ENCODE measurements at places on chromosomes 2 and 18.
A peak's percentile ranks its signal among the peaks of the same experiment; 100 is the strongest.

DNA sequence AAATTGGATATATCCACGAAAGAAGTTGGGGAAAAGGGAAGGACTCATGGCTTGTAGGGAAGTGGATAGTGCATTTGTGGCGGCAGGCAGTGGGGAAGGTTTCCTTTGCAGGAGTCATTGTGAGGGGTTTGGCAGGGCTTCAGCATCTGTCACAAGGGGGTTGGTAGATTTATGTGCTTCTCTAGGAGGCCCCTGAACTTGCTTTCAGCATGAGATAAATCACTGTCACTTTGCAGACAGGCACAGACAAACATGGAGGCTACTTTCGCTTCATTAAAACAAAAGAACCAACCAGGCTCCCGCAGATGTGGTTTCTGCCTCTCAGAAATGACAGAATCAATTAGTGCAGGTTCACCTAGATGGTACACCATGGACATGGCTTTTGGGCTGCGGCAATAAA, 340.7 kb downstream of the TGIF1 start:
- peak; percentile 90 for DNase-seq

DNA sequence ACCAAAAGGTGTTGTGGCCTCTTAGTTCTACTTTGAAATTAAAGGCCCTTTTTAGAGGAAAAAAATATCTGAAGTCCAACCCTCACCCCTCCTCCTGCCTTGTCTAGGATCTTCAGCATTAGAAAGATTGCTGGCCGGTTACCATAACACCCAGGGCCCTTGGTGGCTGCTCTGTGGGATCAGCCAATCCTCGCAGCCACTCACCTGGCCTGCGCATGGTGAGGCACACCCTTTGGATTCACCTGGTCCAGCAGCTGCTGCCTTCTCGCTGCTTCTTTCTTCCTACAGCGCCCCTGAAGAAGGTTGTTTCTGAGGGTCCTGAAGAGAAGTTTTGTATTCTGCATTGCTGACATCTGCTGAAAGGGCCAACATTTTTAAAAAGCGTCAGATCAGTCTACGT, 25.2 kb downstream of the DYTN start:
- DNase-seq = no peak

- no peak for DNase-seq
These were observed 137.8 kb upstream of the SKOR2 start for GRCh38 chr18:47389210-47389609.

- DNase-seq = no peak
These were observed 16.5 kb upstream of the NRP2 start for GRCh38 chr2:205665791-205666190.

- no peak for DNase-seq
These were observed 3.8 kb downstream of the SLC66A3 start for GRCh38 chr2:11158916-11159573.

DNA sequence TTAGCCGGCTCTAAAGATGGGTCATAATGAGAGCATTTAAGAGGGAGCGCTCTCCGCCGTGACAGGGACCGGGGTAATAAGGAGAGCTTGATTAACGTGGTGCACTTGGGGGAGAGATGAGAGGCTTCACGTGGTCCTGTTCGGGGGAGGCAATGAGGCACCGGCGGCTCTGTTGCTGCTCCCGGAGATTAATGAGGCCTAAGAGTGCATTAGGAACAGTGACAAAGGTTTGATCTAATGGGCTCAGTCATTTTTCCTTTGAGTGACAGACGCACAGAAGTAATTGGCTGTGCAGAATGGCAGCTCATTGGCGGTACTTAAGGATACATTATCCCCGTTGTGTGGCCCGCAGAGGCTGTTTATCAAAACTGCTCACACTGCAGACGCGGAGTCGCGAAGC, 250.7 kb downstream of the GBX2 start:
- DNase-seq = no peak

DNA sequence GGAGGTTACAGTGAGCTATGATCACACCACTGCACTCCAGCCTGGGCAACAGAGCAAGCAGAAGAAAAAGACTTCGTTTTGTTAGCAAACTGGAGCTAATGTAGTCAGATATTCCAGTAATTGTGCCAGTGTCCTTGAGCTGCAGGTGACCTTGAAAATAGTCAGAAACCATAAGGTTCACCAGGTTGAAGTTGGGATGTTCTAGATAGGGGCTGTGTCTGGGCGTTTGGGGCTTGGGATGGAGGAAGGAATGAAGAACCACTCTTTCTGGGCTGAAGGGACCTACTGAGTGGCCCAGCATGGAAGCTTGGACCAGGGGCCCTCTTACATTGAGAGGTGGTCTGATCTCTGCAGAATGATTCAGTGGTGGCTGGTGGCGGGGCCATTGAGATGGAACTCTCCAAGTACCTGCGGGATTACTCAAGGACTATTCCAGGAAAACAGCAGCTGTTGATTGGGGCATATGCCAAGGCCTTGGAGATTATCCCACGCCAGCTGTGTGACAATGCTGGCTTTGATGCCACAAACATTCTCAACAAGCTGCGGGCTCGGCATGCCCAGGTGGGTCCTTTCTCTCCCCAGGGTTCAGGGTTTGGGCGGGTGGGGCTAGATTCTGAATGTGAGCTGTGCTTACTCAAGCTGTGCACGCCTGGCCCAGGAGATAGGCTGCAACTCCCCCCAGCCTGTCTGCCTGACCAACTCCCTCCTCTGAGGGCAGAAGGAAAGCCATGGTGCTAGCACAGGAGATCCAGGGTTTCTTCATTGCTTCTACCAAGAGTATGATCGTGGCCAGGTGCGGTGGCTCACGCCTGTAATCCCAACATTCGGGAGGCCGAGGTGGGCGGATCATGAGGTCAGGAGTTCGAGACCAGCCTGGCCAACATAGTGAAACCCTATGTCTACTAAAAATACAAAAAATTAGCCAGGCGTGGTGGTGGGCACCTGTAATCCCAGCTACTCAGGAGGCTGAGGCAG, 17.1 kb downstream of the CCT7 start:
- DNase-seq = no peak

DNA sequence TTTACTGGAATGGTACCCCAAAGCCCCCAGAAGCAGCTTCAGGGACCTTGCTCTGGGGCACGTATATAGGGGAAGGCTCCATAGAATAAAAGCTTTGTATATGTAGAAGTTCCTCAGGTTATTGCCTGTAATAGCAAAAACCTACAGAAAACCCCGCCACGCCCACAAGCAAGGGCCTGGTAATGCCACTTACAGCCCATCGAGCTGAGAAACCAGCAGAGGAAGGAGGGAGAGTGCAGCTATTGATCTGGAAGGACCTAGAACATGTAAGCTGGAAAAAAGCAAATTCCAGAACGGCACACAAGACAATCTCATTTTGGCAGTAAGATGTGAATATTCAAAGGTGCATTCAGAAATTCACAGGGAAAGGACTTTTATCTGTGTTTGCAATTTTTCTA, 15.8 kb downstream of the HS1BP3 start:
- no peak for DNase-seq

DNA sequence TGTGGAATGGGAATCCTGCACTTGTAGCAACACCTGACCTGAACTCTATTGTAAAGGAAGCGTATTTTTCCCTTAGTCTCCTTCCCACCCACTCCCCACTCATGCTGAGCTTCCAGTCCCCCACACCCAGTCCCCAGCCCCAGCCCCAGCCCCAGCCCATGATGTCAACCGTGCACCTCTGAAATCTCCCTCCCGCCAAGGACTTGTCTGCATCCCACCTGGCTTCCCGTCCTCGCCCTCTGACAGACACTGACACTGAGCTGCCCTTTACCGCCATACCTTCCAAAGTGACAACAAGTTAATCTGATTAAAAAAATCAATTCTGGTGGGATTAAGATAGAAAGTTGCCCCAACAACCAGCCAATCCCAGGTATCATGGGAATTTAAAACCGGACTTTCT, 213.6 kb upstream of the CELF4 start:
- no peak for DNase-seq

GRCh38 chr2:84749442-84749841, 131.4 kb downstream of the TRABD2A start:
- DNase-seq = no peak

DNA sequence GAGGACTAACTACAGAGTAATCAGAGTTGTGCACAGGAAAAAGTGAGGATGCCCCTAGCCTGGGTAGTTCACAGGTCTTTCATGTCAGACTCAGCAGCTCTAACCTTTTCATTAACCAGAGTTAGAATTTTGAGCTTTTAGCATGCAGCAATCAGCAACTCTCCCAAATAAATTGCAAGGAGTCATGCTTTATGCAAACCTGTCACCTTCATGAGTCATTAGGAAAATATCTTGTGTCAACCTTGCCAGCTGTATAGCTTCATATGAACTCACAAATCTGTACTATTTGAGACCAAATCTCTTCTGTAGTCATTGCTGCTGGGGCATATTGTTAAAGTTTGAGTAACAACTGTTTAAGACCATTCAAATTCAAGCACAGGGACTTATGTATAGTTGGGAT, 382.3 kb upstream of the NT5C1B start:
- no peak for DNase-seq

All from MV-4-11 (cell line).